Urothelium cell line (cell line): ENCODE measurements at places on chromosomes 3 and 15.

DNA sequence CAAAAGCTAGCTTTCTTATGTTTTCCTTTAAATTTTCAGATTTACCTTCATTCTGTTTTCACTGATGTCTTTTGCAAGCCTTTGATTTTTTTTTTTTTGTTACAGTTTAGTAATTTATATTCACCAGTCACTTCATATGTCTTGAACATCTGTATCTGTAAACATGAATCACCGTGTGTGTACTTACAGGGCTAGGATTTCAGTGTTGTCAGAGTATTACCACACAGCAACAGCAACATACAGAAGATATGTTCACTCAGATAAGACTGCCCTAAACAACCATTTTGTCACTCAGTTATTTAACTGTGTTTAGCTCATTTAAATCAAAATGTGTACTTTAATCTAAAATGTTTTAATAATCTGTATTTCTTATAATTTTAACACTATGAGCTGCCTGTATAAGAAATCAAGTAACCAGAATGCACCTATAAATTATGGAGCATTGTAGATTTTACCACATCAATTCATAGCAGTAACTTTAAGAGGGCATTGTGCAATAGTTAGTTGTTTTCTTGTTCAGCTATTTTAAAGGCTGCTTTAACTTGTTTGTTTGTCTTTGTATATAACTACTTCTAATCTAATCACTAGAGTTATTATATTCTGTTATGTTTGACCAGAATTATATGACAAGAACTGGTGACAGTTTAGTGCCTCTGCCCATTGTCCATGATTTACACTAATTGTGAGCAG lies 50.4 kb downstream of the GHSR start:
- DNase-seq, result no peak

DNA sequence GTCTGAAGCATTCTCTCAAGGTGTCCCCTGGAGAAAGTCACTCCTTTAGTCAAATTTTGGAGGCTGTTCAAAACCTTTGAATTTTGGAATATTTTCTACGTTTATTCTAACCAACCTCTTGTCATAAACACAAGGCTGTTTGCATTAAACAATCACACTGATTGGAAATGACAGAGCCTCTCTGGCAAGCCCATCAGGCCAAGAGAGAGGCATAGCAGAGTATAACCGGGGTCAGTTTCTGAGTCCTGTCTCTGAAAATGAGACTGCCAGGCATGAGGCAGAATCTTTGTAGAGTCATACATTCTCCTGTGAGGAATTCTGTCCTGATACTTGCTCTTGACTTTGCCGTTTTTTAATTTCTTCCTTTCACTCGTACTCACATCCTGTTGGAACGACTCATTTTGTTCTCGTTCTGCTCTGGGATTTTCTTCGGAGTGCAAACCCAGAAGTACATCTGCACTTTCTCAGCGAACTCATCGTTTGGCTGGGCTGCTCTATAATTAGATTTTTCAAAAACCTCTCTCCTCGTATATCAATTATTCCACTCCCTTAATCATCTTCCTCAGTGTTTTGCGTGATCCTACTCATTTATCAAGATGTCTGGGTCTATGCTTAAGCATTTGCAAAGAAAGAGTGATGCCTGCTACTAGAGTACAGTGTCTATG lies 114.2 kb downstream of the AGBL1 start:
- DNase-seq, result no peak

GRCh38 chr3:156341831-156342416 lies 213.0 kb downstream of the SSR3 start:
- no peak for DNase-seq

- no peak for DNase-seq
Observed at GRCh38 chr15:63276342-63277037, 915 bp upstream of the APH1B start.

GRCh38 chr3:48563382-48563918 lies at the start of gene UCN2:
Gene UCN2, minus strand, starts transcription at chr3:48563781. Its CDS starts 657 bp downstream, at chr3:48563124.
- DNase-seq, result no peak

GRCh38 chr15:79923079-79923514 lies 26.3 kb upstream of the MTHFS start:
- DNase-seq, result peak; percentile 73

GRCh38 chr15:39273717-39274411 lies 307.0 kb upstream of the THBS1 start:
- DNase-seq, result no peak

- DNase-seq, result no peak
Observed at GRCh38 chr15:49864251-49864650, 243.4 kb downstream of the DTWD1 start.

- no peak for DNase-seq
Observed at GRCh38 chr3:184889312-184889904, 77.4 kb downstream of the VPS8 start.

DNA sequence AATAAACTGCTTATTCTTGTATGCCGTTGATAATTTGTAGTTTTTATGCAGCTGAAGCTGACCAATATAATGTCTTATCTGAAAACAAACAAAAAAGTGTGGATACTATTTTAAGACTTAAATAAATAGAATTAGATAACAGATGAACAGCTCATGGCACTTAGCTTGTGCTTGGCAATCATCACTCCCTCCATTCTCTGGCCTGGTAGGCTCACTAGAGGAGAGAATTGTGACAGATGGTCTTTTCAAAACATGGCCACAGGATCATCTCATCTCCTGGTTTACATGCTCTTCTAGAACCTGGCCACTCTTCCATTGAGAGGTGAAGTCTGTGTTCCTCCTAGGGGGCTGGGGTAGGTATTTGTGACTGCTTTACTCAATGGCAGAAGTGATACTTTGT lies 58.4 kb upstream of the RBP1 start:
- DNase-seq, result no peak

- no peak for DNase-seq
Observed at GRCh38 chr3:115683305-115683704, 60.0 kb downstream of the GAP43 start.

- DNase-seq, result no peak
Observed at GRCh38 chr3:35931867-35932266, 292.5 kb downstream of the ARPP21 start.

DNA sequence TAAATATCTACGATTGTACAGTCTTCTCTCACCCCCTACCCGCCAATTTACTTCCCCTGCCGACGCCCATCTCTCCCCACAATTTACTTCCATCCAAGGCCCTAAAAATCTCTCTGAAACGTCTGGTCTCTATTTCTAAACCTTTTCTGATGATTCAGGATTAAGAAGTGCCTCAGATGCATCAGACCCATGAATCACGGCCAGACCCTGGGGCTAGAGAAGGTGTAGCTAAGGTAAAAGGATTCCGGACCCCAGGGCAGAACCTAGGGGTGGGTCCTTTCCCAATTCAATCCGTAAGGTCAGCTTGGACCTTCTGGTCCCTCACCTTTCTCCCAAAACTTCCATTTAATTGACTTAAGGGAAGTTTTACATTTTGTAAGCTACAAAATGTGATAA lies 46.4 kb downstream of the LRIG1 start:
- DNase-seq, result no peak

DNA sequence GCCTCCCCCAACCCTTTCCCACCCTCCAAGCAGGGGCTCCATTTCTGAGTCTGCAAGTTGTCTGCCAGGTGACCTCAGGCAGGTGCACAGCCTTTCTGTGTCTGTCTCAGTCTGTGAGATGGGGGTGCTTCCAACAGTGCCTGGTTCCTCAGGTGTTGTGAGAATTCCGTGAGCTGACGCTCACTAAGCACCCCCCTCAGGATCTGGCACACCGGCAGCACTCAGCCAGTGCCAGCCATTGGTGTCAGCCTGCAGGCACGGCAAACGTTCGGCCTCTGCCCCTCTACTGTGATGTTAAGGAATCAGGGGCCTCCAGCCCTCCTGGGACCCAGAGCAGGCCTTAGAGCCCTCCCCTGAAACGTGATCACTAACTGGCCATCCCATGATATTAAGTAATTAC lies 2.4 kb downstream of the KLF15 start:
- no peak for DNase-seq

DNA sequence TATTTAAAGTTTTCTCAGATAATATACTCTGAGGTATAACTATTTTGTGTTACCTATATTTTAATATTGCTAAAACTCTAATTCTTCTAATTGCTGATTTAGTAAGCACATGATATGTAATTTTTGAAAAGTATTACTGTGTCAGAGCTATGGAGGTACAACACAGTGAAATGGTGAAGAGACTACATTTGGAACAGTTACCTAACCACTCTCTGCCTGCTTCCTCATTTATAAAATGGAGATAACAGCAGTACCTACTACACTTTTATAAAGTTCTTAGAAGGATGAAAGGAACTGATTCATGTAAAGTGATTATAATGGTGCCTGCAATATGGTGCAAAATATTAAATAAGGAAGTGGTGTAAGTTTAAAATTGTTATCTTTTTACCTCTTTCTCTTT lies 16.3 kb upstream of the NEK10 start:
- DNase-seq, result no peak

DNA sequence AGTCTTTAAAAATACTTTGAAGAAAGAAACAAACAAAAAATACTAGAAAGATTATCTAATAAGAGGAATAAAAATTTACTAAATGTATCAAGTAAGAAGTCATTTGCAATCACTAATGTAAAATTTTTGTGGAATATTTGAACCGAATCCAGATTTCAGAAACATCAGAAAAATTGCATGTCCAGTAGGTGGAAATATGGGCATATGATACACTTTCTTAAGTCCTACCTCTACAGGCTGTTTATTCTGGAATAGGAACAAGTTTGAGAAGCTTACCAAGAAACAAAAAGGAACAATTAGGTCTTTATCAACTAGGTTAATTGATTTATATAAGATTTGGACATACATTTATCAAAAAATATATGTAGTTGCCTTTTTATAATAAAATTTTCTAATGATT lies 292.9 kb upstream of the ROBO1 start:
- DNase-seq, result no peak

DNA sequence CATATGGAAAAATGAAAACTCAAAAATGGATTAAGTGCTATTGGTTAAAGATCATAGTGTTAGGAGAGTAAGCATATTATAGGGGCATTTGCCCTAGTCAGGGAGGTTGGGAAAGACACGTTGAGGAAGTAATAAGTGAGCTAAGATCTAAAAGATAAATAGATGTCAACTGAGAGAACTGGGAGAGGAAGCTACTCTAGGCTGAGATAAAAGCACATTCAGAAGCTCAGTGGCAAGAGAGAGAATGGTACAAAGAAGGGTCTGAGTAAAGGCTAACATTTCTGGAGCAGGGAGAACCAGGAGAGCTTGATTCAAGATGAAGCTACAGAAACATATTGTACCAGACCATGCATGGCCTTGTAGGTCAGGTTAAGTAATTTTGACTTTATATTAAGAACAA lies 63.9 kb downstream of the TRPC1 start:
- DNase-seq, result no peak

DNA sequence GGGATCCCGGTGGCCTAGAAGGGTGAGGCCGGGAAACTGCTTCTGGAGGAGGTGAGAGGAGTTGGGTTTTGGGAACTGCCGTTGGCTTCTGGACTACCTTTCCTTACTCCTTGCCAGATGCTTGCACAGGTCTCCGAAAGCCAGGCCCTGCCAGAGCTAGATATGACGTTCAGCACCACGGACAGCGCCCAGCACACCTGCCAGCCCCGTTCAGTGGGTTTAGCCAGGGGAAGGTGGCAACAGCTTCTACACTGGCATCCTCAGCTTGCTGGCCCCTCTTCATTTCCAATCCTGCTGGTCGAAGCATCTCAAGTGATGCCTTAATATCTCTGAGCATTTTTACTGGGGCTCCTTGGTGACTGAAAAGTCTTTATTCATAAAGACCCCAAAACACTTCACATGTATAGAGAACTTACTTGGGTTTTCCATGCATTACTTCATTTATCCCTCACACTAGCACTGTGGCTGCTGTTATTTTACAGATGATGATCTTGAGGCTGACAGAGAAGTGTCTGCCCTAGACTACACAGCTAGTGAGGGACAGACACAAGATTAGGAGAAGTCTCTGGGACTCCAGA lies 21.9 kb downstream of the HCN4 start:
- peak; percentile 73 for DNase-seq
